Uterine smooth muscle cell (primary cell): ENCODE measurements at places on chromosomes 7 and 10. TPM values are rescaled to one million over a fixed set of nuclear protein-coding genes. Genes with fewer than 3 reads are reported as not detected.

AQP1 gene
- 0.50 and 0.66 TPM in 2 replicates for total RNA-seq

CYP2W1 gene
- total RNA-seq = not detected in 2 replicates

MYL10 gene
- not detected in 2 replicates for total RNA-seq

IMPDH1 gene
- total RNA-seq = 52.0 and 69.3 TPM in 2 replicates

HECTD2 gene
- total RNA-seq = 11.5 and 12.3 TPM in 2 replicates

PCBD1 gene
- 23.5 and 30.5 TPM in 2 replicates for total RNA-seq

NUTM2D gene
- 0.33 and 0.62 TPM in 2 replicates for total RNA-seq

SEC61A2 gene
- total RNA-seq = 11.5 and 17.9 TPM in 2 replicates

DYNC1I1 gene
- total RNA-seq = 0.62 and 2.1 TPM in 2 replicates

LIPN gene
- total RNA-seq = not detected in 2 replicates

EEF1AKMT2 gene
- total RNA-seq = 29.6 and 38.8 TPM in 2 replicates
